ENCODE measurements at places on chromosomes 7 and 10.

DNA sequence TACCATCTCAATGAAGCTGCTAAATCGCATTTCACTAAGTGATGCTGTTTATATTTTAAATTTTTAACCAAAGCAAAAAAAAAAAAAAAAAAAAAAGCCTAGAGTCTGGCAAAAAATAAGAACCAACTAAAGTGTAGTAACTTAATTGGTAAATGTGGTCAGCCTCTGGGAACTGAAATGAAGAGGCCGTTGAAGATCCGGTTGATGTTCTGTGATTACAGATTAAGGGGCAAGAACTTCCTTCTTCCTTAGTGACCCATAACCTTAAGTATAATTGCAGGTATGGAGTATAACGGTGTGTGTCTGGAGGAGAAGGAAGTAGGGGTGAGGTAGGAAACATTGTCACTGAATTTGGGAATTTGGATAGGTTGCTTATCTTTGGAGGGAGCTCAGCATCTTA is 7.7 kb upstream of the SRGN start:
- no peak for DNase-seq

DNA sequence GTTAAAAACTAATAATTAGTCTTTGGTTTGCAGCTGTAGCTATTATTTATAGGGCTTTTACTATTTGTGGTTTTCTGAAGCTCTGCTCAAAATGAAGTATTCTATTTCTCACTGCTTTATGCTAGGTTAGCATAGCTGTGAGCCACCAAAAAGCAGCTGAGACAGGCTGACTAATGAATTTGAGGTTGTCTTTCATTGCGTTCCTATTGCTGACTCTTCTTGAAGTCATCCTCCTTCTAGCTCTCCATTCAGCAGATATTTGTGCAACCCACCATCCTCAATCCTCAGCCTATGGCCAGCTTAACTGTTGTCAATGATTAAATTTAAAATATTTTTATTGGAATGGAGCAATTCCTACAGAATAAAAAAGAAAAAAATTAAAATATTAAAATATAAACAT is 2.1 kb upstream of the RALA start:
- peak; percentile 80 for DNase-seq

- DNase-seq = no peak
These were observed 47.8 kb downstream of the BRI3 start for GRCh38 chr7:98329100-98329790.

DNA sequence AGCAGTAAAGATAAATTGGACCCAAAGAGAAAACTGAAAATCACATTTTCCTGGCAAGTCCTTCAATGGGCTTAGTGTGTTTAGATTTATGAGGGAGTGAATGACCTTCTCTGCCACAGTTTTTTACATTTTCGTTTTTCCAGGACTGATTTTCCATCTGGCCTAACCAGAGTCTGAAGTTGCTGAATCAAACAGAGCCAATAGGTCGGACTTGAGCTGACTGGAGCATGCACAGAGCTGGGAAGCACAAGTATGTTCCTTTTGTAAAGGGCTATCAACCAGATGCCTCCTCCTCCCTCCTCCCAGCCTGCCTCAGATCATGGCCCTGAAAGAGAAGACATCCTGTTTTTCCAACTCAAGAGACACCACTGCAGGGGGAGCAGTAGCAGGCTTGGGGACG is 126.0 kb upstream of the ANKRD1 start:
- DNase-seq = no peak

DNA sequence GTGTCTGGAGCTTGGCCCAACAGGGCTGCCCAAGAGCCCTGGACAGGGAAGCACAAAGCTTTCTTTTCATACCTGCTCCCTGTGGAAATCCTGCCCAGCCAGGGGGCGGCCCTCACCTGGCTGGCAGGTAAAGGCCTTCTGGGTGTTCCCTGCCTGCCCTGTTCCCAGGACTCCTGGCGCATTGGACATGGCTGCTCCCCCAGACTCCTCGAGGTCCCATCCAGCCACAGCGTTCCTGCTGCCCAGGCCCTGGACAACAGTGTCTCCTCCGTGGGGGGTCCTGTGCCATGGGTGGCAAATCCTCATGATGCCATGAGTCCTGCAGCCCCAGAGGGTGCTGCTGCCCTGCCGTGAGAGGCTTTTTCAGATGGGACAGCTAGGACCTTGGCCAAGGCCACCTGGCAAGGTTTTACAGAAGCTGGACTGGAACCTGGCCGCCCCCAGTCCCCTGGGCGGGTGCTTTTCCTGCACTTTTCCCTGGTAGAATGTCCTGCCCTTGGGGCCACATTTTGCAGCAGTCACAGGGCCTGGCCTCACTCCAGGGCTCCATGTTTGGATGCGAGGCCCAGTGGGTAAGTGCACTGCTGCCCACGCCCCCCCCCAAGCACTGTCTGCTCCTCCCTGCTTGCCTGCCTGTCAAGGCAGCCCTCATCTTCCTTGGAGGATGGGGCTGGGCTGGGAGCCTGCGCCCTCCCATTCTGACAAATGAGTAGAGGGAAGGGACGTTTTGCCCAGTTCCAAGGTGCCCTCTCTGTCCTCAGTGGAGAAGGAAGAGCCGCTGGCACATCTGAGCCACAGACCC is 60.7 kb downstream of the LHPP start:
- no peak for DNase-seq

GRCh38 chr7:131621652-131622051 is 65.2 kb upstream of the PODXL start:
- DNase-seq = no peak

GRCh38 chr10:71176661-71177060 is 35.7 kb upstream of the UNC5B start:
- DNase-seq = no peak

- no peak for DNase-seq
These were observed 164.1 kb upstream of the CDCA7L start for GRCh38 chr7:22109761-22110160.

DNA sequence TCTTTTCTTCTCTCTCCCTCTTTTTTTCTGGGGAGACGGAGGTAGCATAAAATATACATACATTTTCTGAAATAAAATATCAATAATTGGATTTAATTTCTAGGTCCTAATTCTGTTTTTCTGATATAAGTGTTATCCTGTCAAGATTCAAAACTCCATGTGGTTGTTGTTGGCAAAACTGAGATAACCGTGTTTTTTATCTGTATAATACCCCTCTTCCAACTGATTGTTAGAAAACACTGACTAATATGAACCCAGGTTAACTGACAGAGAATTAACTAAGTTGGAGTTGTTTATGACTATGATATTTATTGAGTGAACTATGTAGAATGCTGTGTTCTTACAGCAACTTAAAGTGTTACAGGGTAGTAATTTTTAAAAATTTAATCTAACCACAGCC is 236.5 kb upstream of the KAT6B start:
- DNase-seq = no peak

DNA sequence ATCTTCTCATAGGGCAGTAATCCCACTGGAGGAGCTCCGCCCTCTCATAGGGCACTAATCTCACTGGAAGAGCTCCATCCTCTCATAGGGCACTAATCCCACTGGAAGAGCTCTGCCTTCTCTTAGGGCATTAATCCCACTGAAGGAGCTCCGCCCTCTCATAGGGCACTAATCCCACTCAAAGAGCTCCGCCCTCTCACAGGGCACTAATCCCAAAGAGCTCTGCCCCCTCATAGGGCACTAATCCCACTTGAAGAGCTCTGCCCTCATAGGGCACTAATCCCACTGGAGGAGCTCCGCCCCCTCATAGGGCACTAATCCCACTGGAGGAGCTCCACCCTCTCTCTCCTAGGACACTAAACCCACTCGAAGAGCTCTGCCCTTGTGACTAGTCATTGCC is 3.4 kb upstream of the FUOM start:
- DNase-seq = no peak

GRCh38 chr10:78224602-78225001 is 190.9 kb downstream of the RPS24 start:
- DNase-seq = no peak

- no peak for DNase-seq
These were observed 68.1 kb downstream of the VSTM4 start for GRCh38 chr10:49047128-49047639.

GRCh38 chr10:57168611-57169240 is 807.7 kb upstream of the ZWINT start:
- no peak for DNase-seq

GRCh38 chr7:131267631-131268030 is 60.0 kb upstream of the MKLN1 start:
- DNase-seq = no peak

- no peak for DNase-seq
These were observed 66.8 kb downstream of the LYZL2 start for GRCh38 chr10:30562787-30563186.

GRCh38 chr7:41882256-41882655 is 179.4 kb upstream of the INHBA start:
- DNase-seq = no peak

- no peak for DNase-seq
These were observed 135.5 kb downstream of the DOCK1 start for GRCh38 chr10:127040756-127041155.

DNA sequence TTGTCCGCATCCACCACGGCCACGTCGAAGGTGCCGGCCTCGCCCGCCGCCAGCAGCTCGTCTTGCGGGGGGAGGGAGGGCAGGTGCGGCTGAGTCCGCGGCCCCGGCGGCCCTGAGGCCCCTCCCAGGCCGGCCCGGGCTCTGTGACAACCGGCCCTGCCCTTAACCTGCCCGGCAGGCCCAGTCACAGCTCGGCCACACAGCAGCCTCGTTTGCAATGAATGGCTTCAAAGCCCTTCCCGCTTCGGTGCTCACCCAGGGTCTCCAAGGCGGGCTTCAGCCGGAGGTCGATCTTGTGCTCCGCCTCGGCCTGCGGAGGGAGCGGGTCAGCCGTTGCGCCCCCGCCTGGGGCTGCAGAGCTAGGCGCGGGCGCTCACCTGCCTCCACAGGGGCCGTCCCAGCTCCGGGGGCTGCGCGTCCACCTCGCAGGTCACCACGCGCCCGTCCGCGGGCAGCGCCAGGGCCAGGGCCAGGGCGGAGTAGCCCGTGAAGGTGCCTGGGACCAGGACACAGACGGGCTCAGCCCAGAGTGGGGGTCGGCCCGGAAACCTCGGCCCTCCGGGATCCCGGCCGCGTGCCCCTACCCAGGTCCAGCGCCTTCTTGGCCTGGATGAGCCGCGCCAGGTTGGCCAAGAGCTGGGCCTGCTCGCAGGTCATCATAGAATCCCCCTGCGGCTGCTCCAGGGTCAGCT is 928 bp downstream of the COMTD1 start:
- DNase-seq = no peak

DNA sequence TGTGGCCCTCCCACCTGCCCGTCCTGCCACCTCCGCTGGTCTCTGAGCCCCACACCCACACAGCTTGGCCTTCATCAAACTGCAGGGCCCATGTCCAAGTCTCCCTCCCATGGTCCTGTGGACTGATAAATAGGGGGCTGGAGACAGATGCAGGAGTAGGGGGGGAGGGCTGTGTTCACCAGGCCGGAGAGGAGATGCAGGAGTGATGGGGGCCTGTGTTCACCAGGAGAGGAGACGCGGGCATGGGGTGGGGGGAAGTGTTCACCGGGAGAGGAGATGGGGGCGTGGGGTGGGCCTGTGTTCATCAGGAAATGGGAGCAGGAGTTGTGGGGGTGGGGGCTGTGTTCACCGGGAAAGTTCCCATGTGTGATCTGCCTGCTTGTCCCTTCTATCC is 37.0 kb downstream of the JAKMIP3 start:
- no peak for DNase-seq

- DNase-seq = peak; percentile 56
These were observed 1.6 kb downstream of the FAM24A start for GRCh38 chr10:122911889-122912484.

DNA sequence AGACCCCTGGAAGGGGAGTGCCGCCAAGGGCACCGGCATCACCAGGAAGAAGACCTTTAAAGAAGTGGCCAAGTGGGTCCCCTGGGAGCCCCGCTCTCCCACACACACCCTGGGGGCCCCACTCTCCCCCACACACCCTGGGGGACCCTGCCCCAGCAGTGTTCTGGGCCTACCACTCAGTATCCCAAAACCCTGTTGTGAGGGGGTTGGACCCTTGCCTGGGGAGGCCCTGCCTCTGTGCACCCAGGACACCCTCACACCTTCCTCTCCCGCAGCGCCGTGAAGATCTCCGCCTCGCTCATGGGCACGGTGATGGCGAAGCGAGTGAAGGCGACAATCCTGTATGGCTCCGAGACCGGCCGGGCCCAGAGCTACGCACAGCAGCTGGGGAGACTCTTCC is 10.7 kb downstream of the NOS3 start:
- DNase-seq = no peak

- DNase-seq = no peak
These were observed 54.9 kb upstream of the CAMK2B start for GRCh38 chr7:44380189-44380830.

DNA sequence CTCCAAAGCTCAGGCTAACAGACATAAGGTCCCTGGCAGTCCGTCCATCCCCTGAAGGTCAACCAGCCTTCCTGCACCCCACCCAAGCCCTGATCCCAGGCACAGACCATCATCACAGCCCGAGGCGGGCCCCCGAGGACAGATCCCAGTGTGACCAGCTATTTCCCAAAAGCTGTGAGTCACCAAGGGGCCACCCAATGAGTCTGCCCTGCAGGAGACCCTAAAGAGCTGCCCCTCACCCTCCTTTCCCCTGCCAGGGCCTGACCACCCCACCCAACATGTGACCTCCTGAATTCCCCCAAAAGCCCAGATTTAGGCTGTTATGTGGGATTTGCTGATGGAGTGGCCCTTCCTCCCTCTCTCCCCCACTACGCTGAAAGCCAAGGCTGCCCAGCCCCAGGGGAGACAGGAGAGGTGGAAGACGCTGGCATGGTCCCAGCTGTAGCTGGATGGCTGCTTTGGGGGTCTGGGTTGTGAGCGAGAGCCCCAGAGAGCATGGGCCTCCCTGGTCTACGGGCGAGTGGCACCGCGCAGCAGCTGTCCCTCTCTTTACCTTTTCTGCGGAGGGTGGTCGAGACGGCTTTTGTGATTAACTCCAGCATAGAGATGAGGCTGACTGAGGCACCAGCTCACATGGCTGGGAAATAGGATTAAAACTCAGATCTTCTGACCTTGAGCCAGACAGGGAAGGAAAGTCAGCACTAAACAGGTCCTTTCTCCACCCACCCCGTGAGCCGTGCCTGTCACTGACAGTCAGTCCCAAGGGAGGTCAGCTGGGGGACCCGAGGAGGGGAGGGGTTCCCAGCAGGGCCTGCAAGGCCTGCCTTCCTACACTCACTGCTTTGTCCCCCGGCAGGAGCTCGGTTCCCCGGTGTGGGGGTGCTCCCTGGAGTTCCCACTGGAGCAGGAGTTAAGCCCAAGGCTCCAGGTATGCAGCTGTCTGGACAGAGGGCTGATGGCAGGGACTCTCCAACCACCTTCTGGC is 16.7 kb downstream of the ELN start:
- no peak for DNase-seq

Measured in kidney glomerular epithelial cell (primary cell).